RCC 7860 (cell line): ENCODE measurements at places on chromosomes 13 and 19.

GRCh38 chr19:32322541-32322940 is 22.9 kb upstream of the ZNF507 start:
- no peak for DNase-seq

DNA sequence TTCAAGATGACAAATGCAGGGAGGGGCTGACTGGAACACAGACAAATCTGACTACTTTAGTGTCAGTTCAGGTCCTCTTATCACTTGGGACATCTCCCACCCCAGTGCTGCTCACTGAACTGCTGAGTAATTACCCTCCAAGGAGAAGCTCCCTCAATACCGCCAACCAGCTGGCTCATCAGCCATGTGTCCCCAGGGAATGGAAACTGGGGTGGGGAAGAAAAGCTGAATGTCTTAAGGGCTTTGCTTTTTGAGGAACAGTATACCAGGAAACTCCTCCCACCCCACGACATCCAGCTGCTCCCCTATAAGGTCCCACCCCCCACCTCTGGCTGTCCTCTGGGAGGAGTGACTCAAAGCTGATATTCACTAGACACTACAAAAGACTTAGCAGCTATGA is 2.0 kb downstream of the ZNF823 start:
- DNase-seq, result peak; percentile 32

GRCh38 chr13:59490651-59491050 is 673.1 kb downstream of the DIAPH3 start:
- no peak for DNase-seq

DNA sequence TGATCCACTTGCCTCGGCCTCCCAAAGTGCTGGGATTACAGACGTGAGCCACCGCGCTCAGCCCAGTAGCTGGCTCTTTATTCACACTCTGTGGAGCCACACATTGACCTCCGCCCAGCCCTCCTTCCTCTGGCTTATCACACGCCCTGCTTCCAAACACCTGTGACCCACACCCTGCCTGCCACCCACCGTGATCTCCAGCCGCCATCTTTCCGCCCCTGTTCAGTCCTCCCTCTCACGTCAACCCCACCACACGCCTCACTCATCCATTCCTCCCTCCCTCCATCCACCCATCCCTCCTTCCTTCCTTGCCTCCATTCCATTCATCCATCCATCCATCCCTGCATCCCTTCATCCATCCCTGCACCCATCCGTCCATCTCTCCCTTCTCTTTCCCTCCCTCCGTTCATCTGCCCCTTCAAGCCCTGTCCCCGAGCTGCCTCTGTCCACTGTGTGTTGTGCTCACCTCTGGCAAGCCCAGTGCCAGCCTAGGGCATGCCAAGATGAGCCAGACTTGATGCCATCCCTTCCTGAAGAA is 17.6 kb downstream of the ZNF296 start:
- no peak for DNase-seq

GRCh38 chr19:4183967-4184717 is 1.7 kb downstream of the ANKRD24 start:
- DNase-seq, result no peak

- peak; percentile 39 for DNase-seq
Measured at GRCh38 chr19:2016041-2016807, 710 bp upstream of the BTBD2 start.
